ENCODE measurements at places on chromosomes 6 and 20.

GRCh38 chr6:146297815-146298214 lies 245.8 kb upstream of the RAB32 start:
- no peak for DNase-seq

DNA sequence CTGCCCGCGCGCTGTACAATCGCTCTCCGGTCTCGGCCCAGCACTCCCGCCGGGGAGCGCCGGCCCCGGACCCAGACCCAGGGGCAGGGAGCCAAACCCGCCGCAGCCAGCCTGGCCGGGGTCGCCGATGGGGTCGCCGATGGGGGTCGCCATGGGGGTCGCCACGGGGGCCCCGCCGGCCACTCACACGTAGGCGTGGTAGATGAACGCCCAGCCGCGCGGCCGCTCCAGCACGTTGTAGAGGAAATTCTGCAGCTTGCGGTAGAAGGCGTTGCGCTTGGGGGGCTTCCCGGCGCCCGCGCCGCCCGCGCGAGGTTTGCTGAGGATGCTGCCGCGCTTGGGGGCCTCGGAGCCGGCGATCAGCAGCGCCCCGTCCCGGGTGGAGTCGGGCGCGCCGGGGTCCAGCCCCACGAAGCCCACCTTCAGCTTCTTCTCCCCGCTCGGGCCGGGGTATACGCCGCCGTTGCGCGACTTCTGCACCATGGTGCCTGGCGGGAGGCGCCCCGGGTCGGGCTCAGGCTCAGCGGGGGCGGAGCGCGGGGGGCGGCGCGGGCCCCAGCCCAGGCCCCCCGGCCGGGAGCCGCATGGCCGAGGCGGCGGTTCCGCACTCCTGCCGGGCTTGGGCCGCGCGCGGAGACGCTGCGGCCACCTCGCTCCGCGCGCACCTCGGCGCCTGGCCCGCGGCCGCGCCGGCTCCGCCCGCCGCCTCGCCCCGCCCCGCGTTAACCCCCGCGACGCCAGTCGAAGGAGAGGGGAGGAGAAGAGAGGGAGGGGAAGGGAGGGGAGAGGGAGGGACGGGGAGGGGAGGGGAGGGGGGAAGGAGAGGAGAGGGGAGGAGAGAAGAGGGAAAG lies at the start of gene KCNQ2:
KCNQ2 (minus strand) TSS at position 675 of the 851 bp plus-strand sequence; CDS start at position 483, 192 bp downstream.
- peak; percentile 79 for DNase-seq

DNA sequence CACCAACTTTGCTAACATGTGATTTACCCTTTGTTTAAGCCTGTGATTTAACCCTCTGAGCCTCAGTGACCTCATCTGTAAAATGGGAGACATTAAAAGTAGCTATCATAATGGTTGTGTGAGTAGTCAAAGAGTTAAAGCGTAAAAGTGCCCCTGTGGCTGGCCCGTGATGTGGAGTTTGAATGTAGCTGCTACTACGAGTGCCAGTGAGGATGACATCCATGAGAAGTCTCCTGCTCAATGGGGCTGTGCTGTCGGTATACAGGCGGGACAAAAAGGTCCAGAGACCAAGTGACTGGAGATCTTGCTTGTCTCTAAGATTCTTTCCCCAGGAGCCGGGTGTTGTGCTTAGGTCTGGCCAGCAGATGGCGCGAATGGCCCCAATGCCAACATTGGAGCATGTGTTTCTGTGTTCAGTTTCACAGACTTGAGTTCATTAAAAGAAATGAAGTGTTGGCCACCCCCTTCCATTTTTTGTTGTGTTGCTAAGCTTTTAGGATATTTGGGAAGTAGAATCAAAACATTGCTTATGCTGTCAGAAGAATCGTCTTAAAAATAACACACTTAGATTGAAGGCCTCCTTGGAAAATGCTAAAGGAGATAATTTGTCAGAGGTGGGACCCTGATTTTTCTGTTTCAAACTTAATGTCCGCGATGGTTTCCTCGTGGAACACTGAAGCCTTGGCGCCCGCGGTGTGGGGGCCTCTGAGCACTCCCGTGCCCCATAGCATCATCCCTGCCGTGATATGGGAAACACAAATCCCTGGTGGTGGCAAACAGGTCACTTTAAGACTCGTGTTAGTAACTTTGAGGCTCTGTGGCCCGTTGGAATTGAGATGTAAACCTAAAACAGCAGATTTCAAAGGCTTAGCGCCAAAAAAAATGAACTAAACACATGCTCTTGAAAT lies 9.3 kb upstream of the RBM38 start:
- peak; percentile 83 for DNase-seq

DNA sequence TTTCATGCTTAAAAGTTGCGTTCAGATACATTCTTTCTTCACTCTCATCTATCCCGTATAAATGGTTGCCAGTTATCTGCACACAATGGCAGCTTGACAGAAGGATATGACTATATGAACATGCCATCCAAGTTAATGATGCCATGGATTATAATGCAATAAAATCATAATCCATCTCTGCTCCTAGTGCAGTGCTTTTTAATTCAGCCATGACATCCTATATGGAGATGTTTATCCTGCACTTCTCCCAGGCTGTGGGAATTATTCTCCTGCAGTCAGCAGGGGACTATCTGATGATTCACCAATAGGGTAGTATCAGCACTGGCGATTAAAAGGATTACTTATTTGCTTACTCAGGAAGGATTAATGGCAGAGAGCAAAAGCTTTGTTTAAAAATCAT lies 273.8 kb downstream of the SAMD5 start:
- DNase-seq: no peak

DNA sequence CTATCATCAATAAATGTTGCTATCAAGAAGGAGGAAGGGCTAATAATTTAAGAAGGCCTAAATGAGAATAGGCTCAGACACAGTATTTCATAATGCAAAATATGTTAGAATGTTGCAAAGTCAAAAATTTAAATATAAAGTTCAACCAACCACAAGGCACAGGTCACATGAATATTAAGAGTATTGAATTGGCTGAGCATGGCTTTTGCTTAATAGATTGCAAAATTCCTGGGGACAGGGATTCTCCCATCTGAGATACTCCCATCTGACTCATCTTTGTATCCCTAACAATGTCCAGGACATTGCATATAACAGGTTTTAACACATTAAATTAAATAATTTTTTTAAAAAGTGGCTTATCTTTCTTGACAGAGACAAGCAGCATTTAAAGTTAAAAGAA lies 32.9 kb upstream of the UTRN start:
- no peak for DNase-seq

GRCh38 chr6:136897071-136897470 lies 25.0 kb upstream of the SLC35D3 start:
- DNase-seq: no peak

- peak; percentile 61 for DNase-seq
Measured at GRCh38 chr20:58619077-58619863, 31.8 kb upstream of the STX16 start.

DNA sequence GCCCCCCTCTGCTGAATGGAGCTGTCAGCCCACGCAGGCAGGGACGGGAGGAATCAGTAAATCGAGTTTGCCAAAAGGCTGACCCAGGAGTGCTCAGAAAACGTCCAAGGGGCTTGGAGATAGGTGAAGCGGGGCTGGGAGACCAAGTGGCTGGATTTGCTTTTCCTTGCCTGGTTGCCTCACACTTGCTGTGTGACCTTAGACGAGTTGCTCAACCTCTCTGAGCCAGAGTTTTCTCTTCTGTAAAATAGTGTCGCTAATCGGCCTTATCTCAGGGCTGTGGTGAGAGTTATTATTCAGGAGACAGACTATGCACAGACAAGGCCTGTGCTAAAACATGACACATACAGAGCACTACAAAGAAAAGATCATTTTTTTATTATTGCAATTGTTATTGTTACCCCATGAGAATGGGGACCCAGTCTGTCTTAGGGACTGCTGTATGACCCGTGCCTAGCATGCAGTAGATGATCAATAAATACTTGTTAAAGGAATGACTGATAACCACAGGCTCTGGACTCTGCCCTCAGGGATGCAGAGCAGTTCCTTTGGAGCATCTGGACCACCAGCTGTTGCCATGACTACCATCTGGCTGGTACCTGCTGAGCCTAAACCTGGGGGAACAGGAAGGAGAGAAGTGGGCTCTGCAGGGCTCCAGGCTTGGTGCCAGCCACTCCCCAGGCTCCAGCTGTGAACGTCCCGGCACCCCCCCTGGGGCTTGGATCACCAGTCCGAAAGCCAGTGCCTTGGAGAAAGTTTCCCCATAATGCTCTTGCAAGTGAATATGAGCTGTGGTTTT lies 901 bp downstream of the KCNK15 start:
- DNase-seq: peak; percentile 52

DNA sequence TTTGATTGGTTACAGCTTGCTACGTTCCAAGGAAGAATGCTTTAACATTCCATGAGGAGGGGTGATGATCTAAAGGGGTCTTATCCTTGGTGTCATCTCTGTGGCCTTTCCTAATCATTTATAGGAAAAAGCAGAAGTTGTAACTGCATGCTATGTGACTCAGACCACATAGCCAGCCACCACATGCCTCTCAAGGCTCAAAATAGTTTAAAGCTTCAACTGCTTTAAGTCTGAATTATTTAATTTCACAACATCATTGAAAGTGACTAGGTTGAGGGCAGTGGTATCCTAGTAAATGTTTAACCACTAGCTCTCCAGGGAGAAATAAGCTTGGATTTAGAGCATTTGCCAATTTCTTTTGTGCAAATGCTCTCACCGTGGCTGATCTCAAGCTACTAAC lies 29.7 kb downstream of the MC3R start:
- DNase-seq: no peak

DNA sequence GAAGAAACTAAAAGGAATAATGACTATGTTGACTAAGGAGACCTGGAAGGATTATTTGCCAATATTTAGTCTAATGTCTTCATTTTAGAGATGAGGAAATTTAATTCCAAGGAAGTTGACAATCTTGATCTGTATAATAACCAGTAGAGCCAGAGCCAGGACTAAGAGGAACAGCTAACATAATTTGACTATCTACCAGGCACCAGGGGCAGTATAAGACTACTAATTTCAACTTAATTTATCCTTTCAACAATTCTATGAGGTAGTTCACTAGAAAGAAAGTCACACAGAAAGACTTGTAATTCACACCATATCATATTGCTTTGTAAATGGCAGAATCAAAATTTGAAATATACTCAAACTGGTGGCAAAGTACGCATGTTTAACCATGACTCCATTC lies 273.0 kb upstream of the STXBP5 start:
- DNase-seq: no peak

Measured in GM23338 (cell line).